NCI-H510A (cell line): ENCODE measurements at places on chromosomes 11 and 22.

GRCh38 chr22:50488886-50489285 is 2.2 kb downstream of the MIOX start:
- DNase-seq: no peak

GRCh38 chr11:6319001-6319703 is 1.1 kb downstream of the CAVIN3 start:
- no peak for DNase-seq

DNA sequence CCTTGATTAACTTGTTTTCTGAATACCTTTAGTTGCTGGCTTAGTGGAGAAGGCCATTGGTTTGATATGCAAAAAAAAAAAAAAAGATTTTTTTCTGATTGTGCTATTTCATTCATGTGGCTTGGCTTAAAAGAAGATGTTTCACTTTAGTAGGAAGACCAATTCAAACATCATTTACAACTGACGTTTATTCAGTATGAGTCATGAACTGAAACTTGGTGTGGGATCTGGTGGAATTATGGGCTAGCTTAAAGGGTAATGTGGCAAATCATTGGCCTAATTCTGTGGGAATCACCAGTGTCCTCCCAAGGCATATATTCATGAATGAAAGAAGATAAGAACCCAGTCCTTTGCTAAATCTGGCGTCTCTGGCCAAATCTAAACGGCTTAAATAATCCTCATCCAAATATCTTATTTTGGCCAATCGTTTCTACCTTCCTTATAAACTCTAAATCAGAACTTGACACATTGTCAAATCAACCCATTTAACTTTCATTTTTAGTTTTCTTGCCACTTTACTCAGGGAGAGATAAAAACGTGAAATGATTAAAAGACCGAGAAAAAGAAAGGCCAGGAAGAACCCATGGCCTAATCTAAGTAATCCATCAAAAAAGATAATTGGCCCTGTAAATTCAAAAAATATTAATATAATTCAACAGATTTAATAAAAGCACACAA is 77.0 kb downstream of the DDIAS start:
- no peak for DNase-seq

DNA sequence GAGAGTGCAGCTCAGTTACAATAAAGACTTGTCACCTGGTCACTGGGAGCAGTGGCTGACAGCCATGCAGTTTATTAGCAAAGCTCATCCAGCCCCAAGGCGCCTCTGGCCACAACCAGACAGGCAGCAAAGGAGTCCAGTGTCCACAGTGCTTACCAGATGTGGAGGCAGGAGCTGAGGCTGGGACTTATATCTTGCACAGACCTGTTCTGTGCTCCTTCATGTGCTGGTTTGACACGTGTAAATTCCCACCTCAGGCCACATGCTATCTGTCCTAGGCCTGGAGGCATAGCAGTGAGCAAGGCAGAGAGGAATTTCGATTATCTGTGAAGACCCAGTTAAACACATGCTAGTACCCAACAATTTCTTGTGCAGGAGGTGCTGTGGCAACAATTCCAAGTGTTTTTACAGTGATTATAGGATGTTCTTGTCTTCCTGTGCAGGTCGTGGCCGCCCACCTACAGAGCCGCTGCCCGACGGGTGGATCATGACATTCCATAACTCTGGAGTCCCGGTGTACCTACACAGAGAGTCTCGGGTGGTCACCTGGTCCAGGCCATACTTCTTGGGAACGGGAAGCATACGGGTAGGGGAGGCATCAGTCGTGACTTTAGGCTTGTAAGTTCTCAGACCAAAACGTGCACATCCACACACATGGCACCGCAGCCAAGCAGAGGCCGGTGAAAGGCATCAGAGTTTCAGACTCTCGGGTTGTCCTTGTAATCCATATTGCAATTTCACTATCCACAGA is 9.4 kb downstream of the DGCR8 start:
- DNase-seq: no peak

DNA sequence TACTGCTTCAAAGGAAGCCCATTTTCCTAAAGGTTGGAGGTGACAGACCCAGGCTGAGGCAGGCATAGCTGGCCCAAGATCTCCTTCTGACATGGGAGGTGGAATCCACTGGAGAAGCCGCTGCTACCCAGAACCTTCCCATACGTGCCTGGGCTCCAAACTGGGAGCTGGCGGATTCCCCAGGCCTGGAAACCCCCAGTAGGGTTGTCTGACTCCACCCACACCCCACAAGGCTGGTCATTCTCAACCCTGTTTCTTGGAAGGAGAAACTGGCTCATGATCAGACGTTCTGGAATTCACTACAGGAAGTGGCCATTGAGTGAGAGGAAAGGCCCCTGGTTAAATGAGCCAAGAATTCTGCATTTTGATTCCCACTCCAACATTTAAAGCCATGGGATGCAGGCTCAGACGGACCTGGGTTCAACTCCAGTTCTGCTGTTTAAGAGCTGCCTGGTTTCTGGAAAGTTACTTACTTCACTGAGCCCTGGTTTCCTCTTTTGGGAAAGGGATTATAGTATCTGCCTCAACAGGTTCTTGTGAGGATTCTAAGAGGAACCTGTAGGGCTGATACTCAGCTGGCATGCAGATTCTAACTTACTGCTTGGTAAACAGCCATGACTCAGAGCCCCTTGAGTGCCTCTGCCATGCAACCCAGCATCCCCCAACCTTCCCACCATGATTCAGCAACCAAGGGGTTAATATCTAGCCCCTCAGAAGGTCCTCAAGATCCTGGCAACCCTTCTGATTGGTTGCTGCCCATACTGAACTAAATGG is 19.4 kb upstream of the TSKU start:
- DNase-seq: no peak

DNA sequence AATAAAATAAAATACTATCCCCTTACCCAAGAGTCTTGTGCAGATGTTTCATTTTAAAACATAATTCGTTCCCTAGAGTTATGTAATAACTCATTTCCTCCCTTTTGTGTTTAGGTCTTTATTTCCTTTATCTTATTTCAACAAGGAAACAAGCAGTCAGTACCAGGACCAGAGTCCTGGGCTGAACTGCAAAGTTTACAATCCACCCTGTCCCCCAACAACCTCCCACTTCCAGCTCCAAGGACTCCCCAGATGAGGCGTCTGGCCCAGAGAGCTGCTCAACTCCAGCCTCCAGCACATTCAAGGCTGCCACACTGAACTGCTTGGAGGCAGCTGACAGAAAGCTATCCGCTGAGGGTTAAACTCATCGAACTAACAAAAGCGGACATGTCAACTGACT is 4.5 kb downstream of the POLDIP3 start:
- no peak for DNase-seq
